ENCODE measurements at places on chromosomes 2 and 18.

GRCh38 chr2:151156431-151156830 is 105.2 kb downstream of the RBM43 start:
- DNase-seq = no peak

DNA sequence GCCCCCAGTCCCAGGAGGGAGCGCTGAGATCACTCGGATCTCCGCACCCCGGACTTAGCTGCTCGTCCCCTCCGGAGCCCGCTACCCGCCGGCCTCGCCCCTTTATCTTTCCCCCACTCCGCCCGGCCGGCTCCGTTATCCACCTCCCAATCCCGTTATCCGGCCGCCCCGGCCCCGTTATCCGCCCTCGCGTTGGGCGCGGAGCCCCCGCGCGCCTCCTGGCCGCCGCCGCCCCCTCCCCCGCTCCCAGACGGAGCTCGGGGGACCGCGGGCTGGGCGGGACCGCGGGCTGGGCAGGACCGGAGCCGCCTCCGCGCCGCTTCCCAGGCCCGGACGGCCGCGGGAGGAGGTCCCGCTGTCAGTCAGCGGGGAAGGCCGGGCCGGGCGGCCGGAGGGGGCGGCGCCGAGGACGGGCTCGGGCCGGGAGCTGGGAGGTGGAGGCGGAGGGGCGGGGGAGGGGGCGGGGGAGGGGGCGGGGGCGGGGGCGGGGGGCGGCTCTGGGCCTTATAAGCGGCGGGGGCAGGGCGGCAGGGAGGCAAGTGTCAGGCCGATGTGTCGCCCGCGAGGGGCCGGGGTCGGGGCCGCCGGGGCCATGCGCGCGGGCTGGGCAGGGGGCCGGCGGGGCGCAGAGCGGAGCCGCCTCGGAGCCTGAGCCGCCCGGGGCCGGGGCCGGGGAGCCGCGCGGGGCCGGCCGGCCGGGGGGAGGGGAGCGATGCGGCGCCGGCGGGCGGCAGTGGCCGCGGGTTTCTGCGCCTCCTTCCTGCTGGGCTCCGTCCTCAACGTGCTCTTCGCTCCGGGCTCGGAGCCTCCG is at the start of gene PKDCC:
TSS of gene PKDCC (plus strand) at position 534 of the 811 bp plus-strand sequence. CDS start at position 713, 179 bp downstream.
- no peak for DNase-seq

GRCh38 chr2:235325151-235325550 is 168.7 kb upstream of the AGAP1 start:
- no peak for DNase-seq

DNA sequence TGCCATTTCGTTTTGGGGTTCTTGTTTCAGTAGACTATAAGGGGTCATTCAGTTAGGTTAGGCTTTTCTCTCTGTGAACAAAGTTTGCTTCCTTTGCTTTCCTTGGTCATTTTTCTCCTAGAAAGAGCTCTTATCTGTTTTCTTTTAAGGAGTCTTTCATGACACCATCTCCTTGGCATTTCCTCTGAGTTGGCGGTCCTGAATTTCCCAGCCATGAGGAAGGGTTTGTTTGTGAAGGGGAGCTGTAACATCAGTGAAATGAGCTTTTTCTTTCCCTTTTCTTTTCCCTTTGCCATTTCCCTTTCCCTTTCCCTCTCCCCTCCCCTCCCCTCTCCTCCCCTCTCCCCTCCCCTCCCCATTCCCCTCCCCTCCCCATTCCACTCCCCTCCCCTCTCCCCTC is 61.7 kb downstream of the MAP4K4 start:
- DNase-seq = no peak

- no peak for DNase-seq
Observed at GRCh38 chr18:41660654-41661053, 294.4 kb upstream of the PIK3C3 start.

DNA sequence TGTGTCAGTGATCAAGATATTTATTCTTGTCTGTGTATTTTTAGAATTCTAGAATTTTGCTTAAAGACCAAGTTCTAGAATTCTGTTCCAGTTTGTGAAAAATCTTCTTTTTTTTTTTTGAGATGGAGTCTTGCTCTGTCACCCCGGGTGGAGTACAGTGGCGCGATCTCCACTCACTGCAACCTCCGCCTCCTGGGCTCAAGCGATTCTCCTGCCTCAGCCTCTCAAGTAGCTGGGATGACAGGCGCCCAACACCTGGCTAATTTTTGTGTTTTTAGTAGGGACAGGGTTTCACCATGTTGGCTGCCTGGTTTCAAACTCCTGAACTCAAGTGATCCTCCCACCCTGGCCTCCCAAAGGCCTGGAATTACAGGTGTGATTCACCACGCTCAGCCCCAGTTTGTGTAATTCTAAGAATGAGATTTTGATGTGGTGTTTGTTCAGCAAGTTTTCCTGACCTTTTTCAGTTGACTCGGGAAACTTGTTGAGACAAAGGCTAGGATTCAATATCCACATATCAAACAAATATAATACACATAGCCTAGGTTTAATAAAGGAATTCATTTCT is 3.6 kb downstream of the EIF5B start:
- no peak for DNase-seq

DNA sequence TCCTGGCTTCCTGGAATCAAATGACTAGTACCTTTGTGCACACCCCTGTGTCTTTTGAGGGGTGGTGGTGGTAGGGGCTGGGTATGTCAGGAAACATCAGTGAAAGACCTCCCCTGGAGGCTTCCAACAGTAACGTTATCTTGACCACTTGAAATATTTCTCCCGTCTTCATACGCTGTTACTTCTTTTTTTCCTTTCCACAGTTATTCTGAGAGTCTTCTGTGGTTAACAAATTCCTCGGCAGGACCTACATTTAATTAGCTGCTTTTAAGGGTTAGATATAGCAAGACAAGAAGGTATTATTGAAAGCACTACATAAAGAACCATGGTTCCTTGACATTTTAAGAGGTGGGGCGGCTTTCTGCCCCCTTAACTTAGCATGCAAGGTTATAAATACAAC is 34.6 kb downstream of the UGP2 start:
- DNase-seq = no peak
